ENCODE measurements at places on chromosomes 16 and 17.

GRCh38 chr16:4019371-4019791, 96.9 kb downstream of the ADCY9 start:
- DNase-seq: no peak

DNA sequence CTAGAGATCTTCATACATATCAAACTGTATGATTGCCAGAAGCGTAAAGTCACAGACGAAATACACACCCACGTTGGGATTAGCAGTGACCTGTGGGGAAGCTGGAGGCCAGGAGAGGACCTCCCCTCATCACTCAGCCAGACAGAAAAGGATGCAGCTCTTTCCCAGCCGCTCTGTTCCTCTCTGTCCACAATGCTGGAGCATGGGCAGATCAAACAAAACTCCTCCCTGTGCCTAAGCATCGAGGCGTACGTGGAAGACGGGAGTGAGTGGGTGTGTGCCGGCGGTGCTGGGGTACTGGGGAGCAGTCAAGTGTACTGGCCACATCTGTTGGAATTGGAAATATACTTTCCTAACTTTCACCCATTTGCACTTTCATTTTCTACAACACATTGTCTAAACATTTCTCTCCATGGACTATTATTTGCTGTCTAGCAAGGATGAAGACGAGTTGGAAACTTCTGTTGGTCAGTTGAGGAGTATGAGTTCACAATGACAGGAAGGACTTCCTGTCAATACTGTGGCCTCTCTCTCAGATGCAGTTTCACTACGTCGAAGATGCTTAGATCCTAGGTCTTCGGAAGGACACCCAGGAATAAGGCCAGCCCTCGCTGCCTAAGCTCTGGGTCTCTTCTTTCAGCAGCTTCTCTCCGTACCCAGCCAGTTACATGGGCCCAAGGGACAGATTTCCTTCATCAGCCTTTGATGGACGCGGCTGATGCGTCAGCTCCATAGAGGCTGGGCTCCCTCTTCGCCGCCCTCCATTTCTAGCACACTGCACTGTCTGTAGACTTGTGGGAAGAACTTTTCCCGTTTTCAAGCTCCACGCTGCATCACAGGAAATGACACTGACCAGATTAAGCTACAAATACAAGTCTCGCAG, 30.6 kb upstream of the ENDOV start:
- no peak for DNase-seq

DNA sequence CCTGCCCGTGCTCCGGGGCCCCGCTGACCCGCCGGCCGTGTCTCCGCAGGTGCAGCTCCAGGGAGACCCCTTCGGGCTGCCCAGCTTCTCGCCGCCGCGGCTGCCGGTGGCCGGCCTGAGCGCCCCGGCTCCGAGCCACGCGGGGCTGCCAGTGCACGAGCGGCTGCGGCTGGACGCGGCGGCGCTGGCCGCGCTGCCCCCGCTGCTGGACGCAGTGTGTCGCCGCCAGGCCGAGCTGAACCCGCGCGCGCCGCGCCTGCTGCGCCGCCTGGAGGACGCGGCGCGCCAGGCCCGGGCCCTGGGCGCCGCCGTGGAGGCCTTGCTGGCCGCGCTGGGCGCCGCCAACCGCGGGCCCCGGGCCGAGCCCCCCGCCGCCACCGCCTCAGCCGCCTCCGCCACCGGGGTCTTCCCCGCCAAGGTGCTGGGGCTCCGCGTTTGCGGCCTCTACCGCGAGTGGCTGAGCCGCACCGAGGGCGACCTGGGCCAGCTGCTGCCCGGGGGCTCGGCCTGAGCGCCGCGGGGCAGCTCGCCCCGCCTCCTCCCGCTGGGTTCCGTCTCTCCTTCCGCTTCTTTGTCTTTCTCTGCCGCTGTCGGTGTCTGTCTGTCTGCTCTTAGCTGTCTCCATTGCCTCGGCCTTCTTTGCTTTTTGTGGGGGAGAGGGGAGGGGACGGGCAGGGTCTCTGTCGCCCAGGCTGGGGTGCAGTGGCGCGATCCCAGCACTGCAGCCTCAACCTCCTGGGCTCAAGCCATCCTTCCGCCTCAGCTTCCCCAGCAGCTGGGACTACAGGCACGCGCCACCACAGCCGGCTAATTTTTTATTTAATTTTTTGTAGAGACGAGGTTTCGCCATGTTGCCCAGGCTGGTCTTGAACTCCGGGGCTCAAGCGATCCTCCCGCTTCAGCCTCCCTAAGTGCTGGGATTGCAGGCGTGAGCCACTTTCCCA, 5.9 kb downstream of the CTF1 start:
- DNase-seq: peak; percentile 91

- no peak for DNase-seq
Measured at GRCh38 chr17:82490512-82491195, 28.9 kb upstream of the FOXK2 start.

DNA sequence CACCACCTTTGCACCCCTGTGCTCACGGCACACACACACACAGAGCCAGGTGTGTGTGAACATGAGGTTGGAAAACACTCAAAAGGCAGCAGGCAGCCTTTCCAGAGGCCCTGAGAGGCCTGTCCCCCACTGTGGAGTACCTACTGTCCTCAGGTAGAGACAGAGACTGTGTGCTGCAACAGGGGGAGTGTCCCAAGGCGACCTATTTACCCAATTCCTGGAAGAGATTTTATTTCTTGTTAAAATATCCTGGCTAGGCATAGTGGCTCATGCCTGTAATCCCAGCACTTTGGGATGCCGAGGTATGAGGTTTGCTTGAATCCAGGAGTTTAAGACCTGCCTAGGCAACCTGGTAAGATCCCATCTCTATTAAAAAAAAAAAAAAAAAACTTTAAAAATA, 108.5 kb downstream of the COPRS start:
- DNase-seq: no peak

GRCh38 chr17:75412455-75413317, 7.2 kb upstream of the GRB2 start:
- peak; percentile 53 for DNase-seq

- no peak for DNase-seq
Measured at GRCh38 chr16:57749101-57749692, 13.6 kb downstream of the KATNB1 start.

GRCh38 chr17:69141431-69142174, at the start of gene ABCA6:
TSS of gene ABCA6 (minus strand) at chr17:69141895. CDS start at chr17:69140703, 1,192 bp downstream.
- no peak for DNase-seq

DNA sequence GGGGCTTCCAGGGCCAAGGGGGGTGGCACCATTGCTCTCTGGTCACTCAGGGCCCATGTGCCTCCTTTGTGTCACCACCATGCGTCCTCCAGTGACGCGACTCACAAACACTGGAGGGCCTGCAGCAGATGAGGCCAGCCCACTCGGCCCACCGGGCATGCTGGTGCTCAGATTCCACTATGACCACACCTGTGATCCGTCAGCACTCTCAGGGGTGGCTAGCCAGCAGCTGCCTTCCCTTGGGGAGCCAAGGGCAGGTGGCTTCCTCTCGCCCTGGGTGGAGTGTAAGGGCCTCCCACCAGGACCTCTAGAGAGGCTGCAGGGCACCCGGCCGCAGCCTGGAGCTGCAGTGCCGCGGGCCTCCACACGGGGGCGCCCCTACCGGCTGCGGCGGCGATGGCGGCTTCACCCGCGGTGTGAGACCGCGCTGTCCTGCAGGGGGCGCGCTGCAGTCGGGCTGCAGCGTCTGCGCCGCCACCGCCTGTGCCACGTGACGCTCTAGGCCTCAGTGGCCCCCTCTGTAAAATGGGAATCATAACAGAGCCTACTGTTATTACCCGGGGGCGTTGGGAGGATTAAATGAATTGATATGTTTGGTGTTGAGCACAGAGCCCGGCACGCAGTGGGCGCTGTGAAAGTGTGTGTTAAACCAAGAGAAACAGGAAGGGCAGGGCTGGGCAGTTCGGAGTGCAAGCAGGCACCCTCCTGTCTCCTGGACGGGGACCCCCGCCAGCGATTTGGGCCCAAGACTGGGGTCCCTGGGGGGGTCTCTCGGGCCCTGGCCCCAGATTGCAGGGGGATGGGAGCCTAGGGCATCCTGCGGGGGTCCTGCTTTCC, 192.4 kb upstream of the GSE1 start:
- DNase-seq: peak; percentile 61

DNA sequence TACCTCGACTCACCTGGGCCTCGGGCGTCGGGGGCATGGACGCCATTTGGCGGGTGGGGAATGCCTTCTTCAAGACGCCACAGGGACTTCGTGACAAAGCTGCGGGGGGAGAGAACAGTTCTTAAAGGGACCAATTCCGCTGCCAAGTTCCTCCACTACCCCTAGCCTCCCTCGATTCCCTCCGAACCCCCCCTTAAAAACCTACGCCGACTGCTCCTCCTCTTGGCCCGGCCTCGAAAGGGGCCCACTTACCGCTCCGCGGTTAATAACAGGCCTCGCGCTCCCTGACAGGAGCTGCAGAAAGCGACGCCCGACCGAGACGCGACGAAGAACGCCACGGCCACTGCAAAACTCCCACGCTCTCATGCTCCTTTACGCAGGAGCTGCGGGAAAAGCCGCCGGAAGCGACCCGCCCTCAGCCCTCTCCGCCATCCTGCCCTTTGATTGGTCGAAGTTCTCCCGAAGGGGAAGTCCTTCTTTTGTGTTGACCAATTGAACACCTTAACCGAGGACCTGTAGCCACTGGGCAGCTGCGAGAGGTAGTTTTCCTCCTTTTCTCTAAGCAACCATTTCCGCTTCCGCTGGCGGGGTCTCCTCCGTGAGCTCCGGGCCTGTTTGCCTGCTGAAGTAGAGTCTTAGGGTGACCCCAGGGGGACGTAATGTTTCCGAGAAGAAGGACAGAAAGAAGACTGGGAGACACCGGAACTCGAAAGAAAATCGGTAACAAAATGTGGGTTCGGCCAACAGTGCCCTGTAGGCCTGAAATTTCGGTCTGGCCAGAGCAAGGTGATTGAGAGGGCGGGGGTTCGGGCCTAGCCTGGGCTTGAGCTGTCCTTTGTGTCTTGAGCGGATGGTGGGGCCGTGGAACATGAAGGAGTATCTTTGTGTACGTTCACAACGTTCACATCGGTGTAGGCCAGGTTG, at the start of the genes NAA60 and ZNF597:
TSS of gene NAA60 (plus strand) at position 573 of the 924 bp plus-strand sequence. CDS start 32,548 bp downstream, outside the sequence.
TSS of gene ZNF597 (minus strand) at position 397 of the 924 bp plus-strand sequence. CDS start at position 46, 351 bp downstream.
- DNase-seq: peak; percentile 73

- DNase-seq: no peak
Measured at GRCh38 chr17:33080091-33080490, 88.4 kb downstream of the SPACA3 start.

DNA sequence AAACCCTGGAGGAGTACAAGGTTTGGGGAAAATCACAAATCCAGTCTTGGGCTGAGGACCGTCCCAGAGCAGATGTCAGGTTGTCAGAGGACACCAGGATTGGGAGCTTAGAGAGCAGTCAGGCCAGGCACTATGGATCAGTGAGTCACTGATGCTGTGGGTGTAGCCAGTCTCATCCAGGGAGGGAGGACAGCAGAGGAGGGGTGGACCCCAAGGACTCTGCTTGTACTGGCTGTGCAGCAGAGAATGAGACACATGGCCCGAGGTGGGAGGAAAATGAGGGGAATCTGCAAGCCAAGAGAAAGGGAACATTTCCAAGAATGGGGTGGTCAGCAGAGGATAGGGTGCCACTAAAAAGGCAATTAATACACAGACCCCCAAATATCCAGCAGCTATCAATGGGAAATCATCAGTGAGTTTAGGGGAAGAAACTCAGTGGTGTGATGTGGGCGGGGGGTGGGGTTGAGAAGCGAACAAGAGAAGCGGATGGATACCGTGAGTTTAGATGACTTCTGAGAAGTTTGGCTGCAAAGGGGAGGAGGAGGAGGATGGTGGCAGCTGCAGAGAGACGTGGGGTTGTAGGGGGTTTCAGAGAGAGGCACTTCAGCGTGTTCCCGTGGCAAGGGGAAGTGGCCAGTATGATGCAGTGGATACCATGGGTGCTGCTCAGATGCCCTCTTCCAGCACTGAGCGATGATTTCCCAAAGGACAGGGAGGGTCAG, 43.9 kb downstream of the ARHGAP27 start:
- no peak for DNase-seq

- no peak for DNase-seq
Measured at GRCh38 chr16:56732366-56732765, 2.4 kb downstream of the NUP93 start.

DNA sequence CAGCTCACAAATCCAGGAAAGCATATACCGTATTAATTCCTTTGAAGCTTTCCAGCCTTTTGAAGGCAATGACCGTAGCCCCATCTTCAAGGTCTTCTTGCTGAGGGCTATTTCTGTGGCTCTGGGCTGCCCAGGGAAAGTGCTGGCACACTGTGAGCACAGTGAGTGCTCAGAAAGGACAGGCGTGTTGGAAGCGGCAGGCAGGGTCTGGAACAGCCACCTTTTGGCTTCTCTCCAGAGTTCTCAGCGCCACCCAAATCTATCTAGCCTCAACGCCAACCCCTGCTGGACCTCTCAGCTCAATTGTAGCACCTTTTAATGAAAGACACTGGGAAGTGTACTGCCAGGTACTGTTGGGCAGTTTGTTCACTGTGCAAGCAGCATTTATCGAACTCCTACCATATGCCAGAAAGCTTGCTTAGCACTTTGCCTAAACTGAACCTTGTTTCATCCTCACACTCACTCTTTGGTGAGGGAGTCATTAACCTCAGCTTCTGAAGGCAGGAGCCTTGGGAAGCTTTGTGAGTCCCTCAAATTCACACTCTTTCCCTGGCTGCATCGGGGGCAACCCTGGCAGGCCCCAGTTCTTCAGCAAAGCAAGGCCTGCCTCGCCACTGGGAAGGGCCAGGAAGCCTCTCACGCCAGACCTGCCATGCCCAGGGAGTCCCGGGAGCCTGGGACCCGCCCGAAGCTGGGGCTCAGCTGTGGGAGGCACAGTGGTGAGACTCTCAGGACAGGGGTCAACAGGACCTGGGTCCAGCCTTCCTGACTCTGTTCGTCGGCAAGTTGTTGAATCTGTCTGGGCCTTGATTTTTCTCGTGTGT, 13.5 kb upstream of the CIBAR2 start:
- no peak for DNase-seq

GRCh38 chr17:42672038-42672437, 4.8 kb downstream of the PLEKHH3 start:
- no peak for DNase-seq

DNA sequence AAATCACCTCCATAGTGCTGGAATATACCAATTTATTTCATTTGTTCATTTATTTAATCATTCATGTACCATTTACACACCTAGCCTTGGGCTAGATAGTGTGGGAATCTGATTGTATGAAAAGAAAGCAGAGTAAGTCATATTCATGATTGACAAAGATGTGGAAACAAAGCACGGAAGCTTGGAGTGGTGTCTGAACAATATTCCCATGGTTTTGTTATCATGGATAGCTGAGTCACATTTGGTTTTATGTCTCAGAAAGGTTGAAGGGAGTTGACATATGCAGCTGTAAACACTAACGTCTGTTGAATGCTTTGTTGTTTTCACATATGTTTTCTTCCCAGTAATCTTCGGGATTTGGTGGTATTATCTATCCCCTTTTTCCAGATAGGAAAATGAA, 76.6 kb downstream of the MAP2K4 start:
- no peak for DNase-seq

DNA sequence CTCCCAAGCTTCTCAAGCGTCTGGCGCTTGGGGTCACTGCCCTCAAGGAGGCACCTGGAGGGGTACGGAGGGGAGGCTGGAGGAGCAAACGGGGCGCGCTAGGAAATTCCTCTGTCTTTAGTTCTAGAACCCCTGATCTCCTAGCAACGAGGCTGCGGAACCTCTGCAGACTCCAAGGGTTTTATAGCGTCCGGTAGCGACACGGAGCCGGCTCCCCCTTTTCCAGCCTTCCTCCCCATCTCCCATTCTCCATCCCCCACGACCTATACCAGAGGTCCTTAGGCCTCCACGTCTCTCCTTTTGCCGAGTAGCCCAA, 601 bp upstream of the CDIPT start:
- no peak for DNase-seq

- DNase-seq: no peak
Measured at GRCh38 chr17:62998166-62998565, 32.1 kb downstream of the TANC2 start.

- DNase-seq: peak; percentile 54
Measured at GRCh38 chr16:3101018-3101840, 2.1 kb upstream of the ZSCAN10 start.

- no peak for DNase-seq
Measured at GRCh38 chr17:55436224-55437158, 14.9 kb upstream of the MMD start.

GRCh38 chr16:84672276-84673202, 24.2 kb downstream of the KLHL36 start:
- no peak for DNase-seq

Measured in frontal cortex (tissue), 4 donors.